Epithelial cell of esophagus (primary cell): ENCODE measurements at places on chromosomes 1 and 21.

- no peak for DNase-seq
Measured at GRCh38 chr21:28311411-28312190, 681.1 kb downstream of the LTN1 start.

GRCh38 chr1:238779716-238780115 is 606.7 kb upstream of the CHRM3 start:
- no peak for DNase-seq

- no peak for DNase-seq
Measured at GRCh38 chr1:44507490-44508396, 102.7 kb downstream of the RNF220 start.

DNA sequence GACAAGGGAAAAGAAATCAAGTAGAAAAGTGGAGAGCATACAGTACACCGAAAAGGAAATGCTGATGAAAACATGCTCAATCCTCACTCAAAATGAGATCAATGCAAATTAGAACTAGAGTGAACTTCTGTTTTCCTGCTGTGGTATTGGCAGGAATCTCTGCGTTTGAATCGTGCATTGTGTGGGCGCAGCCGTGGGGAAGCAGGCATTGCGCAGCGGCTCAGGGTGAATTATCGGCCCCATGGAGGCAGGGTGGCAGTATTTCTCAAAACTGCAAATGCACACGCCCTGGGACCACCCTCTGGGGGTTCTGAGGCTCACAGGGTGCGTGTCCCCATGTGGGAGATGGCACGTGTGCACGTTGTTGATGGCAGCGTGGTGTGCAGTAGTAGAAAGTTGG is 140.6 kb downstream of the PEX14 start:
- no peak for DNase-seq
